ENCODE measurements at places on chromosomes 6 and 20.

- DNase-seq, result no peak
These were observed 10.8 kb downstream of the CTSZ start for GRCh38 chr20:58996226-58996611.

DNA sequence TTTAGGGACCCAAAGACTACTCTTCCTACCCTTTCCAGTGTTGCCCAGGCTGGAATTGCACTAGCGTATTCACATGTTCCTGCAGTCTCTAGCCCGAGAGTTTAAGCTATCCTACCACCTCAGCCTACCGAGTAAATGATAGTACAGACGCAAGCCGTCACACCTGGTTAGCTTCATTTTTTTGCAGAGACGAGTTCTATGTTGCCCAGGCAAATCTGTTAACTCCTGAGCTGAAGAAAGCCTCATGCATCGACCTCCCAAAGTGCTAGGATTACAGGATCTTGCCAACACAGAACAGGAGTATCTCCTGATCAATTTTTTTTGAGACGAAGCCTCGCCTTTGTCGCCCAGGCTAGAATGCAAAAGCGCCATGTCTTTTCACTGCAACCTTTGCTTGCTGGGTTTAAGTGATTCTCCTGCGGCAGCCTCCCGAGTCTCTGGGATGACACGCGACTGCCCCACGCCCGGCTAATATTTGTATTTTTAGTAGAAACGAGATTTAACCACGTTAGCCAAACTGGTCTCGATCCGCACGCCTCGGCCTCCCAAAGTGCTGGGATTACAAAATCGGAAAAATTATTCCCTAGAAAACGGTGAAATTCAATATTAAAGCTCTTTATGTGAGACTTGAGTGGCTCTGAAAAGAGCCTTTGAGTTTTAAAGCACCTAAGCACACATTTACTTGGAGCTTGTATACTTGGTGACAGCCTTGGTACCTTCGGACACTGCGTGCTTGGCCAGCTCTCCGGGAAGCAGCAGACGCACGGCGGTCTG, 128.5 kb downstream of the HFE start:
- DNase-seq, result no peak

DNA sequence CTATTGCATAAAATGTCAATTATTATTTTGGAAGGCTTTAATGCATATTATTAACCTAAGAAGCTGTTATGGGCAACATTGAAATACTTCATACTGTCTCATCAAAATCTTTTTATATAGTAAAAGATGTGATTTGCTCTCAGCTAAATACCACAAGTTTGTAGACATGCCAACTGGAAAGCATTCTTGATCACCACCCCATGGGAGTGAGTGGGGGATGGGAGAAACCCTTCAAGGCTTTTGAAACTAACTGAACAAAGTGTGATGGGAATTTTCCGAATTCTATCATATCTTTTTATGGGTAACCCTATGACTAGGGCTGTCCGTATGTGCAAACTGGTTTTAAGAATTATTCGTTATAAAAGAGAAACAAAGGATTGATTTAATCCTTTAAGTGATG, 377.3 kb upstream of the JAG1 start:
- DNase-seq, result no peak

DNA sequence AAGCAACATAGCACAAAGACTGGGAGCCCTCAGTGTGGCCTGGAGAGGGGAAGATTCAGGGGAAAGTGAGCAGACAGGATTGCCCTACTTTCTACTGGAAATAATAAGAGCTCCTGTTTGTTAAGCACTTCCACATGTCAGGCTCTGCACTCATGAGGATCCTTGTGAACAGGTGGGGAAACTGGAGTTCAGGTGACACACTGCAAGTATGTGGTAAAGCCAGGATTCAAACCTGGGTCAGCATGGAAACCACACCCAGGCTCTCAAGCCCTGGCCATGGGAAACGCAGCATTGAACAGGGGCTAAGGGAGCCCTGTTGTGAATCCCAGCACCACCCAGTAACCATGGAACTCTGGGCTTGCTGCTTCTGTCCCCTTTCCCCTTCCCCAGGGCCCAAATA, 42.8 kb upstream of the ID1 start:
- DNase-seq, result no peak

DNA sequence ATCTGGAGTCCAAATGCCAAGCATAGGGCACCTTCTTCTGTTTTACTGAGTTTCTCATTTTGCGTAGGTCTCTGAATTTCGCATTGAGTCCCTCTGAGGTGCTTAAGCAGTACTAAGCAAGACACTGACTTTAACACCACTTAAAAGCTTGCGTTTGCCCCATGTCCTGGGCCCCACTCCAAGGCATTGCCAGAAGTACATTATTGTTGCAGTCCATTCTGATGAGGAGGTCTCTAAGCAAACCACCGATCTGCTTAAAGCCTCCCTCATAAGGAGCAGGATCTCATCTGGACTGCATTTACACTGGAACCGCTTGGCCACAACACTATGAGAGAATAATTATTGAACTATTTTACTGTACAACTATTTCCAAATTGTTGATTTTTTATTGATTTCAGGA, 16.3 kb downstream of the BMP2 start:
- DNase-seq, result no peak

- no peak for DNase-seq
These were observed 11.7 kb upstream of the TASP1 start for GRCh38 chr20:13650474-13650873.

GRCh38 chr6:30304002-30304401, 22.7 kb upstream of the TRIM39 start:
- no peak for DNase-seq

GRCh38 chr6:33272275-33273128, 627 bp downstream of the RPS18 start:
- no peak for DNase-seq

GRCh38 chr6:53148684-53149083, at the start of gene GCM1:
GCM1 (minus strand) TSS chr6:53148841; CDS start chr6:53145632, 3,209 bp downstream.
- no peak for DNase-seq

GRCh38 chr20:58630063-58630462, 21.0 kb upstream of the STX16 start:
- no peak for DNase-seq

DNA sequence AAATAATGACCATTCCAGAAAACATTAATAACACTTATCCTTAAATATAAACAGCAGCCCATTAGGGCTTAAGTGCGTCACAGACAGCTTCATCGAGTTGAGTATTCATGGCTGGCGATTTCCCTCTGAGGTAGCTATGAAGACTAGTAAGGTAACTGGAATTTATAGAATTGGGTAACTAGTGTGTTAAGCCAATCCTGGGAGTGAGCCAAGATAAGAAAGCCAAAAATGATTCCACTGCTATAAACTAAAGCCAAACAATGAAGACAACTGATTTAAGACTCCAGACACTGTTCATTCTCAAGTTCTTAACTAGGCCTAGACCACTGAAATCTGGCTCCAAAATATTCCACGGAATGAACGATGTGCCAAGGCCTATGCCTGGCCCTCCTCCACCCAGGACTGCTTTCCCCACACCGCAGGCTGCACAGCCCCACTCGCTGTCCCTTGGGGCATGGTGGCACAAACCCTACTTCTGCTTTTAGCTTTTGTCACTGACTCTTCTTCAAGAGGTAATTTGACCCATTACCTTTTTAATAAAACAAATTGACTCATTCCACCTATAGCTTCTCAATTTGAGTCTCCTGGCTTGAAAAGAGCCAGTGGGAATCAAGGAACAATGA, 66.0 kb downstream of the BLOC1S5 start:
- DNase-seq, result no peak

- DNase-seq, result no peak
These were observed 590 bp downstream of the HIVEP2 start for GRCh38 chr6:142944124-142945048.

GRCh38 chr20:21134883-21135493, 9.1 kb downstream of the KIZ start:
- DNase-seq, result no peak

DNA sequence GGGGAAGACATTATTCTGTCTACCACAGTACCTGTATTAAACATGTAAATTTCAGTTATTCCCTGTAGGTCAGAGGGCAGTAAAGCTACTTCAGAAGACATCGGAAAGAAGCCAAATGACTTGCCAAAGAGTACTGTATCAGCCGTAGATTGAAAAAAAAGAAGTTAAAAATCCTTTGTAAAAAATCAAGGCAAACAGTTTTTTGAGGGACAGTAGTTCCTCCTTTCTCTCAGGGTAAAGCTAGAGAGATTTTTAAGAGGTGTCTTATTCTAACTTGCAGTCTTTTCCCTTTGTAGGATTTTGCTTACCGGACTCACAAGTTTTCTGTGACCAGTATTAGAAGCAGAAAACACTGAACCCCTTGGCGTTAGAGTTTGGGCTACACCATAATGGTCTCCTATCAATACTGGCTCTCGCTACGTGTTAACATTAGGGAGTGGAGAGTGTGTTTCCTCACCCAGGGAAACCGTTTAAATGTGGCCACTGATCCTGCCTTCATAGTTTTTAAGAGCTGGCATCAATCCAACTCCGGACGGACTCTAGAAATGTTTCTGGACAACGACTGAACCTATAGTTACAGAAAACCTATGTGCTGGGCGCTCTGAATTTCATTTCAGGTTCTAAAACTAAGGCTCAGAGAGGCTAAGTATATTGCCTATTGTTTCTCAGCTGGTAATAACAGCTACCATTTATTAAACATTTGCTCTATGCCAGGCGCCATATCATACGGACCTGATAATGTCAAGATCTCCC, 1.3 kb upstream of the ASXL1 start:
- no peak for DNase-seq

DNA sequence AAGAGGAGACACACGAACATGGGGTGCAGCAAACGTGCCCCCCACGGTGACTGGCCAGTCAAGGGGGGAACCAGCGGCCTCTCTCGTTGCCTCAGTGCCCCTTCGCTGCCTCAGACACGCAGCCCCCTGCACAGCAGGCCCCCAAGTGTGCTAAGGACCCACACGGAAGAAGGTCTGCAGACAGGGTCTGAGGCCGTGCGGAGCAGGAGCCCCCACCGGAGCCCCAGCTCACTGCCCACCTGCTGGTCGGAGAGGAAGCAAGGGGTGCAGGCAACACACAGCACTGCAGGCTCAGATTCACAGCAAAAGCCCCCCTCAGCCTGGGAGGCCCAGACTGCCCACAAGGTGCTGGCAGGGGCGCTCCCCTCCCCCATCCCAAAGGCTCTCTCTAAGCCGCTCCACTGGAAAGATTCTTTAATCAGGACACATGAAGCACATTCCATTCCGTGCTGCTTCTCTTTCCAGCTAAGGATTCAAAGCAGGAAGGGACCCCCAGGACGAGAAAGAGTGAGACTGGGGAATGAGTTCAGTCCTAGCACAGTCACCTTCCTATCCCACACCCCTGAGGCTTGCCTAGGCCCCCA, 105.1 kb downstream of the SLC23A2 start:
- no peak for DNase-seq

DNA sequence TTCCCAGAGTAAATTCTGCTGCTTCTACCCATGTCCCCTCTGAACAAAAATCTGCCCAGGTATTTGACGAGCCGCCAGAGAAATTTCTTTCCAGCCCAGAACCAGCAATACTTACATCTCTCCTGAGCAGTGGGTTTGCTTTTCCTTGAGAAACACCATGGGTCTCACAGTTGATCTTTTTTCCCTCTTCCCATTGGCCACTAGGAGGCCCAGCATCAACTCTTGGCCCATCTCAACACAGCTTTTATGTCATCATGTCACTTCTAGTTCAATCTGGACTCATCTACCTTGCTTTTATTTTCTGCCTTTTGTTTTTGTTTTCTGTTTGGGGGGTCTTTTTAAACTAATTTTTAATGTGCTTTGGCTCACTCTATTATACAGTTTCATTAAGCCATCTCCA, 18.8 kb downstream of the MAFB start:
- no peak for DNase-seq

DNA sequence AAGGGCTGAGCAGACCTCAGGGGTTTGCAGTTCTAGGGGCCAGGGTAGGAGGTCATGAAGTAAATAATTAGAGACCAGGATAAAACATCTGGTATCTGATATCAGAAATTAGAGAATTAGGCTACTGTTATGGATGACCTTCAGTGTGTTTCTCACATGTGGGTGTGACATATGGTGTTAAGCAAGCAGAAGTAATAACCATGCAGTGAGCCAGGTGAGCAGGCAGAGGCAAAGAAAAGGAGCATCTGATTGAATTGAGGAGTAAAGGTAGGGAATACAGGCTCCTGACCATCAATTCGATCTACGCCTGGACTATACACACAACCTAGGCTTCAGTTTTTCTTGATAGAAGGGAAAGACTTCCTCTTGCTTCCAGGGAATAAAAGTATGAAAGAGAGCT, 34.7 kb upstream of the MAP3K7 start:
- DNase-seq, result no peak

DNA sequence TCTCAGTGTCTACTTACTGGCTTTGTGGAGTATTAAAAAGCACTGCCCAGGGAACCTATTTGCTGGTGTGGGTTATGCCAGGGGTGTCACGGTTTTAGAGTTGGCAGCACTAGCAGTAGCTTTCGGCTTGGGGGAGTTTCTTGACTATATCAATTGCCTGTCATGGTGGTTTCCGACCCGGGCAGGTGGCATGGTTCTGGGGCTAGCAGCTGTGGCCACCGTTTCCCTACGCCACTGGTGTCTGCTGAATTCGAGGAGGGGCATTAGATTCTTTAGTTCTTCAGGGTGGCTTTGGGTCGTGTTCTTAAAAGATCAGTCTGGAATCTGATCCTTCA, 55.6 kb upstream of the FOXC1 start:
- DNase-seq, result no peak

GRCh38 chr6:45436544-45437438, 59.1 kb upstream of the SUPT3H start:
- no peak for DNase-seq

DNA sequence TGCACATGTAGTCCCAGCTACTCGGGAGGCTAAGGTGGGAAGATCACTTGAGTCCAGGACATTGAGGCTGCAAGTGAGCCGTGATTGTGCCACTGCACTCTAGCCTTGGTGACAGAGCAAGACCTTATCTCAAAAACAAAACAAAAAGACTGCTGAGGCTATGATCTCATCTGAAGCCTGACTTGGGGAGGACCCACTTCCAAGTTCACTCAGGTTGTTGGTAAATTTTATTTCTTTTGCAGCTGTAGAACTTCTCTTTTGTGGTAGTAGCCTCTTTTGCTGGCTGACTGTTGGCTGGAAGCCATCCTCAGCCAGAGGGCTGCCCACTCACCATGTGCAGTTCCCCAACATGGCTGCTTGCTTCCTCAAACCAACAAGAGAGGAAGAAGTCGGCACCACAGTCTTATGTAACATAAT, 36.8 kb upstream of the ME1 start:
- no peak for DNase-seq

GRCh38 chr6:161273274-161273751, 548 bp downstream of the AGPAT4 start:
- peak; percentile 76 for DNase-seq

DNA sequence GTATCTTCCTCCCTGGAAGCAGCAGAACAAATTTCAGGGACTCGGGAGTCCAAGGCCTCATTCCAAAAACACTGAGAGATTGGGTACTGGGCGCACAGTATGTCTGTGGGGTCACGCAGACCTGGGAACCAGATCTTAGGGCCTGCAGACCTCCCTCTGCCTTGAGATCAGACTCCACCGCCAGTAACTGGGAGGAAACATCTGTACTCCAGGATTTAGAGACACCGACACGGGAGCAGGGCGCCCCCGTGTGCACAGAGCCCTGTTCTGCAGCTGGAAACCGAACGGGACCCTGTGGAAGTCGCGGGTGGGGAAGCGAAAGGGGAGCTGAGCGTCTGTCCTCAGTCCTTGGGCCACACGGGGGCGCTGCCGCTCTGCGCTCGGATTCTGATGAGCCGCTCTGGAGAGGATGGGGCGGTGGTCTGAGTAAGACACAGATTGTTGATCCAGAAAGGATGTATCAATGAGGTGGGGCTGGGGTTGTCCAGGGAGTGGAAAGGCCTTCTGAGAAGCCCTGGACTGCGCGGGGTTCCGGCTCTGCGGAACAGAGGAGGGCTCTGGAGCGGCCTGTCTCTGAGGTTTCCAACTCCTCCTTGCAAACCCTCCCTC, 35.7 kb upstream of the HLA-E start:
- peak; percentile 43 for DNase-seq

Measured in NCI-H1092 (cell line).